CD4-positive, alpha-beta T cell treated with Interleukin-17A for 4 hours (primary cell): ENCODE measurements at places on chromosomes 3 and 15.

DNA sequence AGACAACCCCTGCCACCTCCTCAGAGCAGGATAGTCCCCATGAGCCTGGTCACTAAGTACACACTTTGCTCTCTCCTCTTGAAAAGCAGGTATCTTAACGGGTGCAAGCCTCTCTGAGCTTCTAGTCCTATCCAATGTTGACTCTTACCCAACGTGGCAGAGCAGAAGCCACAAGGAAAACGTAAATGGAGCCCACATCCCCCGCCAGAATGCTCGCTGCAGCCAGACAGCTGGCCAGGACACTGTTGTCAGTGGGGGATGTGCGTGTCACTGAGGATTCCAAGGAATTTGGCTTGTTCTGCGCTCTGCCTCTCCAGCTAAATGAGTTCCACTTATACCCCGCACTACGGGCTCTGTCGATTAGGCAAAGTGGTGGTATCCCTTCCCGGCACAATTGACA lies 67.8 kb upstream of the IGF1R start:
- no peak for DNase-seq

DNA sequence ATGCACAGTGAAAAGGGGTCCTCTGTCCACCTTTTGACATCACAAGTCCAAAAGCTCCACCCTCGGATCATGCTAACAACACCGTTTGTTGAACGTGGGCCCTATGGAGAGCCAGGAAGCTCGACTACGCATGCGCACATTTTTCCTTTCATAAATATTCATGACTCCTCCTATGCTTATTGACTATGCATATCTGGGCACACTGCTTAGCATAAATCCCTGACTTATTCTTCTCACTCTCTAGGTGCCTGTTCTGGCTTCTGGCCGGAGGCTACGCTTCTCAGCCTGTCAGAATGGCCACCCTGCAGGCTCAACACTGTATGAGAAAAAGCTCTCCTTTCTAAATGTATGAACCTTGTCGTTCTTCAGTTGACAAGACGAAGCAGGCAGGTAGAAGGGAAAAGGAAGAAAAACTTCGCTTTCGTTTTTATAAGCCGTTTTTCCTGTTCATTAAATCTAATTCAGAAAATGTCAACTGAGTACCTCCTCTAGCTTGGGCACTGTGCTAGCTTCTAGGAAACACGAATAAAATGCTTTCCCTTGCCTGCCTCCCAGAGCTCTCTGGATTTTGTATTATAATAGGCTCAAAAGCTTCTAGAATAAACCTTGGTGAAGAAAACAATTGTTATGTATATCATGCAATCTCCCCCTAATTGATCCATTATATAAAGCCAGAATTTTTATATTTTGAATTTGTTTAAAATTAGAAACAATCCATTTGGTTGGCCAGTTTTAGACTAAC lies 207.7 kb downstream of the ATP10A start:
- DNase-seq = no peak

- no peak for DNase-seq
Measured at GRCh38 chr3:138081371-138082084, 33.9 kb downstream of the DZIP1L start.

DNA sequence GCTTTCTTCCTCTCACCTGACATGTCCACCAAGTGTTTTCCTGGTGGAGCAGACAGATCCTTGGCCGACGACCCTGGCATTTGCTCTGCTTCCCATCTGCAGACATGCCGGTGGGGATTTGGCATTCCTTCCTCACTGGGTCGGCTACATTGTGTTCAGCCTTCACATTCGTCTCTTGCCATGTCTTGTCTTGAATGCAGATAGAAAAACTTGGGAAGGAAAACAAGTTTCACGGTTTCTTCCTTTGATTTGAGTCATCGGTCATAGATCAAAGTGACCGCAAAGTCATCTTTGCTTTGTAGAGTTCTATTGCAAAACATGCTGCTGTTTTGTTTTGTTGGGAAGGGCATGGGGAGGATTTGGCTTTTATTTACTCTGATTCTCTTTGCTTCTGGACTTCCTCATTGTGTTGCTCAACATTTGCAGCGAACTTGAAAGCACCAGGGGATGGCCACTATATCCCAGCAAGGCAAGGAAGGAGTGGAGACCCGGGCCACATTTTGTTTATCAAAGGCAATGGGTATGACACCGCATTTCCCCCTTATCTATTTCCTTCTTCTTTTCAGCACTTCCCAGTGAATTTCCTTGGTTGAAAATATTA lies 321.3 kb downstream of the CACNA2D3 start:
- no peak for DNase-seq

DNA sequence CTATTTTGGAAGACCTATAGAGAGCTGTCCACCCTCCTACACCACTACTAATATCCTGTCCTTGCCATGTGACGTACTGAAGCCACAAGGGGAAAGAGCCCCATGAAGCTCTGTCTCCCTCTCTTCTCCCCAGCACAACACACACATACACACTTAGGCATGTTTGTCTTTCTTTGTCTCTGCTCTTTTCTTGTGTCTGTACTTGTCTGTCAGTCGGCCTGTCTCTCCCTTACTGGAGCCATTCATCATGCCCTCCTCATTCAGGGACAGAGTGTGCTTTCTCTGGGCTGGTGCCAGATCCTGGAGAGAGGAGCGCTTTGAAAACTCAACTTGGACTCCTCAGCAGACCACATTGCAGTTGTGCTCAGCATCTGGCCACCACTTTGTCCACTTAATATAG lies 47.6 kb downstream of the PSMD6 start:
- no peak for DNase-seq
